ENCODE measurements at places on chromosomes 12 and 14.

GRCh38 chr12:117158096-117158495, 32.2 kb downstream of the FBXO21 start:
- no peak for DNase-seq

GRCh38 chr12:101050631-101051030, 159.4 kb downstream of the SLC5A8 start:
- DNase-seq, result no peak

GRCh38 chr14:44036248-44036647, 470.8 kb downstream of the FSCB start:
- DNase-seq, result no peak

GRCh38 chr12:2575245-2575644, 219.5 kb upstream of the FKBP4 start:
- no peak for DNase-seq

DNA sequence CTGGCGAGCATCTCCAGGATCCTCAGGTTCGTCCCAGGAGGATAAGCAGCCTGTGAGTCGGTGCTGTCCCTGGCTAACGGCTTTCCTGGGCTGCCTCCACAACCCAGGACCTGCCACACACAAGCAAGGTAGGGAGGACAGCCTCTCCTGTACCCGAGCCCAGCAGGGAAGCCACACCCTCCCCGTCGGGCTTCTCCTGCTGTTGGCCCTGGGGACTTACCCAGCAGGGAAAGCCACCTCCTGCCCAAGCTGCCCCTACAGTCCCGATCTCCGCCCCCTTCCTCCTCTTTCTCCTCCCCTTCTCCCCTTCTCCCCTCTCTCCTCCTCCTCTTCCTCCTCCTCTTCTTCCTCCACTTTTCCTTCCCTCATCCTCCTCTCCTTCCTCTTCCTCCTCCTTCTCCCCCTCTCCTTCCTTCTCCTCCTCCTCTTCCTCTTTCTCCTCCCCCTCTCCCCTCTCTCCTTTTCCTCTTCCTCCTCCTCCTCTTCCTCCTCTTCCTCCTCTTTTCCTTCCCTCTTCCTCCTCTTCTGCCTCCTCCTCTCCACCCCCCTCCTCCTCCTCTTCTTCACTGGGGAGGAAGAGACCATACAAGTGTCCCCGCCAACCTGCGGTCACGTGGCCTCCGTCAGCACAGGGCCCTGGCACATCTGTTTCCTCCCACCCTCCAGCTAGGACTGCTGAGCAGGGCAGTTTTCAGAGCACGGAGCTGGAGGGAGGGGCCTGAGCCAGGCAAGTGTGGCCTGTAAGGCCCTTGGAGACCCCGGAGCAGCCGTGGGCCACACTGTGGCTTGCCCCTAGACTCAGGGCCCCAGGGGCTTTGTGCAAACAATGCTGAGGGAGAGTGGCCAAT, 17.3 kb upstream of the RFLNA start:
- no peak for DNase-seq

- DNase-seq, result no peak
These were observed 28.9 kb downstream of the PNN start for GRCh38 chr14:39203659-39204606.

DNA sequence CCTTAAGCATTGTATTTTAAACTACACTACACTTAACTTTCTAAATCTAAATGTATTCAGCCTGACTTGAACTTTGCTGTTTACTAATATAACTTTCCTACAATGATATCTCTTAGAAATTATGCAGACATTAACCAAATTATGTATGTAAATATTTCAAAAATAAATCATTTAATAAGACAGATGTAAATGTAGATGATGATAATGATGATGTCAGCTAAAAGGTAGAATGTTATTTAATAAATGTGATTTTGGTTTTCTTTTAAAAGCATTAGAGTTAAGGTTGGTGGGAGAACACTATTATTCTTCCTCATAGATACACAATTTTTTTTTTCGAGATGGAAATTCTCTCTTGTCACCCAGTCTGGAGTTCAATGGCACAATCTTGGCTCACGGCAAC, 10.1 kb downstream of the TAS2R43 start:
- DNase-seq, result no peak

- no peak for DNase-seq
These were observed 173.8 kb downstream of the BCAT1 start for GRCh38 chr12:24775073-24775472.

DNA sequence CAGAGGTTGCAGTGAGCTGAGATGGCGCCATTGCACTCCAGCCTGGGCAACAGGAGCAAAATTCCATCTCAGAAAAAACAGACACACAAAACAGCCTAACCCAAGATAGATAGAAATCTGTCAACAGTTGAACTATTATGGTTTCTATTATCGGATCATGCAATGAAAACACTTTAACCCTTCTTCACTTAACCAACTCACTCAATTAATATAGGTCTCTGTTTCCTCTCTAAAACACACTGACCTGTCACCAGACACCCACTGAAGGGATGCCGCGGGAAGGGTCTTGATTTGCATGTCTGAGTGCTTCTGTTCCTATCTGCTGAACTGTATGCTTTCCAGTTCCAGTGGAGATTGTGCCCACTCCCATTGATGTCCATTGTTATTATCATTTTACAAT, 38.0 kb upstream of the NUDT4 start:
- no peak for DNase-seq

DNA sequence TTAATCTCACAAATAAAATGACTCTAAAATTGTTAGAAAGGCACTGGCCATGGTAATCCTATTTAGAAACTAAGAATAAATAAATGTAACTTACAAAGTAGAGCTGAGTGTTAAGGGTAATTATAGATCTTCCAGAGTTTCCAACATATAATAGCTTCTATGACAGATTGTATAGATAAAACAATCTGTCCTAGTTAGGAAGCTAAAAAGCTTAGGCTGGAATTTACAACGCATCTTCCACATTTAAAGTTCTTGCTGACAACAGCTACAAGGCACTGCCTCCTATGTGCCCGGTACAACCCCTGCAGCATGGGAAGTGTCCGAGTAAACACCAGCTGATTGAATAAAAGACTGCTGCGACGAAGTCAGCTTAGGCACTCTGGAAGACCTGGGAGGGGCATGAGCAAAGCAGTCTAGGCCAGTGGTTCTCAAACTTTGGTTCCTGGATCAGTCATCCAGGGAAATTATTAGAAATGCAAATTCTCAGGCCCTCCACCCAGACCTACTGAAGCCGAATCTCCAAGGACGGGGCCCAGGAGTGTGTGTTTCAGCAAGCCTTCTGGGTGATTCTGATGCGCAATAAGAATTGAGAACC, 635.6 kb upstream of the TBX3 start:
- DNase-seq, result no peak

DNA sequence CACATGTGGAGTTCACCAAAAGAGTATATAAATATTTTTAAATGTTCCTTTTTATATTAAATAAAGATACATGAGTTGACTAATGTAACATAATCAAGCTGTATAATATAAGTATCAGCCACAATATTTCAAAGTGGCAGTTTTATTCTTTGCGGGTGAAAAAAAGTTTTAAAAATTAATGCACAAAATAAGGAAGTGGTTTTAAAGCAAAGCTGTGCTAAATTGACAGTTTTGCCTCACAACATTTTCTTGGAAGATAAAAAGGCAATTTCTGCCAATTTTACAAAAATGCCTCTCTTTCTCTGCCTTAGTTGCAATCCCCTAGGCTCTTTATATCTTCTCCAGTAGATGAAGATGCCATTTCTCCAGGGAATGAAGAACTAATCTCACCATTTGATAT, 719.1 kb downstream of the C12orf50 start:
- DNase-seq, result no peak

DNA sequence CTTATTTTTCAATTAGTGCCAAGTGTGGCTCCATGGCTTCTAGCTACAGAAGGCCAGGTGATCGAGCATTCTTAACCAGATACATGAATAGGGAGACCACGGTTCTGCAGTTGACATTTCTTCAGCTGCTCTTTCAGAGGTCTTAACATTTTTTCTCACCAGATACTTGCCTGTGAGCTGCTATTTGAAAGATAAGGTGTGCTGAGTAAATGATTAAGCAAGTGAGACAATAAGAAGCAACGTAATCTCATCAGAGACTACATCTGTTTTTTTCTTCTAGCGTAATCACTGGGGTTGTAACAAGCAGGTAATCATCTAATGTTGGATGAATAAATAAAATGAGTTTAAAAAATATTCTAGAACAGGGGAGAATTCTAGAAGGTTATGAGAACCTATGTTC, 912.9 kb downstream of the DIO2 start:
- no peak for DNase-seq

DNA sequence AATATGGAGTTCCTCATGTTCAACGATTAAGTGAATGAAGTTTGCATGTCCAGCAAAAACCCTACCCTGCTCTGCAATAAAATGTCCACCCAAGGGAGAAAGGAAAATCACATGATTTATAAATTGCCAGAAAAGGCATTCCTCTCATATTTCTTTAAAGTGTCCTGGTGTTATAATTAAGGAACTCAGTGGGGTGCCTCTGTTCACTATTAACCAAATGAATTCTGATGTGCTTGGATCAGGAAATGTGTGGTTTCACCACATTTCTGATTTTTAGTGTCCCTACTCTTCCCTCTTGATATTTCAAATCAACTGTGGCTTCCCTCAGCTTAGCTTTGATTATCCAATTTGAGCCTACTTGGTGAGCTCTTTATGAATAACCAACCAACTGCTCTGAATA, 208.1 kb downstream of the PHLDA1 start:
- no peak for DNase-seq

DNA sequence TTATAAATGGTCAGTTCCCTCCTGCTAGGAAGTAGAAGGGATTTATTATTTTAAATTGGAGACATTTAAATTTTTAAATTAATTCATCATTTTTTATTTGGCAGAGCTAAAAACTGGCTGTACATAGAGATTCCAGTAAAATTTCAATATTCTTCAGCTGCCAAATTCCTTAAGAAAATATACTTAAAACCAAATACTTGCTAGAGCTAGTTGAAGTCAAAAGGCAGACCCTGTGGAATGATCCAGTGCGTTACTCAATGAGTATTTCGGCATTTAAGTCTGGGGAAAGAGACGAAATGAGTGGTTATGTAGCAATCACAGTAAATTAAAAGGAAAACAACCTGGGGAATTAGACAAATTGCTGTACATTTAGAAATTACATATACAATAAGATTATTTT, 1104.7 kb downstream of the SLC6A15 start:
- DNase-seq, result no peak

- DNase-seq, result no peak
These were observed 157.5 kb downstream of the TMTC3 start for GRCh38 chr12:88299567-88300101.
